ENCODE measurements at places on chromosomes 1 and 21.

DNA sequence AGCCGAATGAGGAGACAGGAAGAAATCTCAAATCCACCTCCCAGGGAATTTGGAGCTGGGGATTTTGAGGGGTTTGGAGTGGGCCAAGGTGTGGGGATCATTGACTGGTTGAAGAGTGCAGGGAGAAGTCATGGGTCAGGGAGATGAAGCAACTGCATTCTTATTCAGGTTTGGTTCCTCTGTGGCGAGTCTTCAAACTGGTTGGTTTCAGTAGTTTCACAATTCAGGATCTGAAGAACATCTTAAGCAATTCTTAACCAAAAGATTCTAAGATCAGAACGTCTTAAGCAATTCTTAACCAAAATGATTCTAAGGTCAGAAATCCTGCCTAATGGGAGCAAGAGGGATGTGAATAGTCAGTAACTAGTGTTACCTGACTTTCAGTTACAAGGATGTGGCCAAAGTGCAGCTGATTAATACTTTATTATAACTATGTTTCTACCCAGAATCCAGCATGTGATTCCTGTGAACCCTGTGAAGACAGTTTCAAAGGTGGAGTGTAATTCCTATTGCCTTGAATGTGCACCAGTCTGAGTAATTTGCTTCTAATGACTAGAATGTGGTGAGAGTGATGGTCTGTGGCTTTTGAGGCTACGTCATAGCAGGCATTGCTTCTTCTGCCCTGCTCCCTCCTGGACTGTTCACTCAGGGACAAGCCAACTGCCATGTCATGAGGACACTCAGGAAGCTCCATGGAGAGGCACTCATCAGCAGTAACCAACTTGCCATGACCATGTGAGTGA is 61.2 kb downstream of the OLFML3 start:
- DNase-seq, result no peak

GRCh38 chr21:37770461-37770860 is 145.8 kb downstream of the KCNJ6 start:
- no peak for DNase-seq

GRCh38 chr1:85344256-85344694 is 67.8 kb upstream of the BCL10 start:
- no peak for DNase-seq

- no peak for DNase-seq
Measured at GRCh38 chr1:218760601-218761570, 412.8 kb upstream of the LYPLAL1 start.

GRCh38 chr21:25314247-25314646 is 293.0 kb downstream of the MRPL39 start:
- DNase-seq, result no peak

- no peak for DNase-seq
Measured at GRCh38 chr1:34358636-34359035, 181.9 kb downstream of the C1orf94 start.

DNA sequence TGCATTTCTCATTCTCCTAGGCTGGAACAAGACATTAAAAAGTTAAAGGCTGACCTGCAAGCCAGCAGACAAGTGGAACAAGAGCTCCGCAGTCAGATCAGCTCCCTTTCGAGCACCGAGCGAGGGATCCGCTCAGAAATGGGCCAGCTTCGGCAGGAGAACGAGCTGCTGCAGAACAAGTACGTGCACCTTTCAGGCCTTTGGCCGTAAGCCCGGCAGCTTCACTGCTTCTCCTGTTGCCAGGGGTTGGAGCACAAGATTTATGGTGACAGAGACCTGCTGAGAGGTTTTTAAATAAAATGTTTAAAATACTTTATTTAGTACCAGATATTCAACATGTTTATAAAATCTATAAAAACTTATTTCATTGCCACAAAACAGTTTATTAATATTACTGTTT is 53.4 kb downstream of the MACO1 start:
- no peak for DNase-seq

GRCh38 chr1:234197839-234198238 is 175.4 kb upstream of the COA6 start:
- no peak for DNase-seq

DNA sequence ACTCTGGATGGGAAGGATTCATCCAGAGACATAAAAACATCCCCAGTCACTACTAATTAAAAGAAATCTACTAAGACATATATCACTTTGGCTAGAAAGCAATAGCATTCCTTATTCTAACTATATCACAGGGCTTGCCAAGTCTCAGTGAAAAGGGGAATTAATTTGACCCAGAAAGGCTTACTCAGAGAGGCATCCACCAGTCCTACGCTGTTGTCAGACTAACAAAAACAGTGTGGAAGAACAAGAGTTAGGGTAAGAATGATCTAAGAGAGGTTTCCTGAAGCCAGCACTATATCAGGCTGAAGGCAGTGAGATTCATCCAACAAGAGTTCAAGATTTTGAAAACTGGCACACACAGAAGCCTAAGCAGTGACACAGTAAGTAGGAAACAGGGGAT is 126.1 kb downstream of the GDAP2 start:
- no peak for DNase-seq

- DNase-seq, result peak; percentile 93
Measured at GRCh38 chr1:188170935-188171334, 1342.2 kb downstream of the PLA2G4A start.

DNA sequence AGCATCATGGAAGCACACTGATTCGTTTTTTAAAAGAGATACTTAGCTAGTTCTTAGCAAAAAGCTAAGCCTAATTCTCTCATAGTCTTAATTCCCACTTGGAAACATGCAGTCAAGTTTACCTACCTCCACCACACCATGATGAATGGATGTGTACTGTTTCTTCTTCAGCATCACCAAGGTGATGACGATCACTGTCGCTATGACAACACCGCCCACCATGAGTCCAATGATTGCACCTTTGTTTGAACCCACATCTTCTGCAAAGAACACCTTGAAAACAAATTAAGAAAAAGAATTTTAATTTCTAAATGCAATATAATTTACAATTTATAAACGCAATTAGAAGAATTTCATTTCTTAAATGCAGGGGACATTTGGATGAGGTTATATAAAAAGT is 156.8 kb downstream of the GABPA start:
- DNase-seq, result no peak

GRCh38 chr1:199283794-199284193 is 645.0 kb downstream of the PTPRC start:
- no peak for DNase-seq

- no peak for DNase-seq
Measured at GRCh38 chr1:18926315-18927081, 24.1 kb upstream of the ALDH4A1 start.

- DNase-seq, result no peak
Measured at GRCh38 chr1:155003766-155004351, 1.3 kb downstream of the ZBTB7B start.

GRCh38 chr1:243791586-243792267 is 58.3 kb downstream of the AKT3 start:
- DNase-seq, result no peak

DNA sequence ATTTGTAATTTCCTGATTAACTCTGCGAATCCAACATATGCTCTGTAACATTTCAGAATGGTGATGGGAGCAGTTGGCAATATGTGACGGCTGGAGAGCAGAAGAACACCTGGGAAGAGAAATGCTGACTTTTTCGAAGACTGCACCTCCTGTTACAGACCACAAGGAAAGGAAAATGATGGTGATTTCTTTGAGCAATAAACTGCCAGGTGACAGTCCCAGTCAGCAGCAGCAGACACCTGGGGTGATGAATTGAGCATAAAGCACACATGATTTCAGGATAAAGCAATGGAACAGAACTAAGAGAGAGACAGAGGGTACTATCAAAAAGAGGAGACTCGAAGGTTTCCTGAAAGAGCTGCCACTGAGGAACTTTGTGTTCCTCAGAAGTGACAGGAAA is 528.6 kb downstream of the NEGR1 start:
- DNase-seq, result no peak

DNA sequence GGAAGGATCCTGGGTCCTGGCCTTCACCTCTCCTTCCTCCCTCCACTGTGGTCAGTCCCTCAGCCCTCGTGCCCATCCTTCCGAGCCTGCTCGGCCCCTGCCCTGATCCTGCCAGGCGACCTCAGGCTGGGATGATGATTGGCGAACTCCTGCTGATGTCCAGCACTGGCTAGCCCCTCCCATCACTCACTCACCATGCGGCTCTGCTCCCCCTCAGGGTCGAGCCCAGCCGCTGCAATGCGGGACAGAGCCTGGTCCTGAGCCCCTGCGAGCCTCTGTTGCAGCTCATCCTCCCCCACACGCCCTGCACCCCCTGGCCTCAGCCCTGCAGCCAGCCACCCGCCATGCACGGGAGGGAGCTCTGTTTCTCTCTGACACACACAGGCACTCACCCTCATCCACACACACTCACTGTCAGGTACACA is 100.2 kb downstream of the DMRTB1 start:
- DNase-seq, result no peak

- peak; percentile 69 for DNase-seq
Measured at GRCh38 chr1:92442351-92442750, 44.4 kb downstream of the GFI1 start.

DNA sequence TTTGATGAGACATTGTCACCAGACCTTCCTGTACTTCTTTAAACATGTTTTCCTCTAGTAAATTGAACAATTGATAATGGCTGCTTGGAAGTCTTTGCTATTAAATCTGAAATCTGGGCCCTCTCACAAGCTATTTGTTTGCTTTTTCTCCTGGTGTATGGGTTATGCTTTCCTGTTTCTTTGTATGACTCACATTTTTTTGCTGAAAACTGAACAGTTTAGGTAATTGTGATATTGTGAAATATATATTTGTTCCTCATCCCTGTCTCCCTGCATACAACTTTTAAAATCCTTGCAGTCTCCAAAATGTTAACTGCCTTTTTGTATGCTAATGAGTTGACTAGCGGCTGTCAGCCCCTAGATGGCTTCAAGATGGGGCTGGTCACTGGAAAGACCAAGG is 61.6 kb downstream of the MAP3K21 start:
- DNase-seq, result no peak

All from NCI-H1417 treated with DMSO at 0.1 percent for 48 hours (cell line).